Lung microvascular endothelial cell (primary cell): ENCODE measurements at places on chromosomes 16 and 17. TPM values are rescaled to one million over a fixed set of nuclear protein-coding genes. Genes with fewer than 3 reads are reported as not detected.
A peak's percentile ranks its signal among the peaks of the same experiment; 100 is the strongest.

PRAC2 gene
- total RNA-seq, result not detected in 2 replicates

CLDN7 gene
- total RNA-seq, result 0.99 and 7.0 TPM in 2 replicates

TOP2A gene
- 10.5 and 35.3 TPM in 2 replicates for total RNA-seq

FADS6 gene
- not detected in 2 replicates for total RNA-seq

- no peak for DNase-seq
Measured at GRCh38 chr16:85025781-85026653, 1.6 kb upstream of the KIAA0513 start.

GRCh38 chr17:8176197-8176940, at the start of gene TMEM107:
Gene TMEM107, minus strand, starts transcription at chr17:8176380. Its CDS starts 94 bp downstream, at chr17:8176286.
- DNase-seq, result peak; percentile 71

GRCh38 chr16:85205747-85206471, 93.6 kb upstream of the CIBAR2 start:
- peak; percentile 36 for DNase-seq

- no peak for DNase-seq
Measured at GRCh38 chr16:54689072-54689865, 241.4 kb upstream of the IRX5 start.

DNA sequence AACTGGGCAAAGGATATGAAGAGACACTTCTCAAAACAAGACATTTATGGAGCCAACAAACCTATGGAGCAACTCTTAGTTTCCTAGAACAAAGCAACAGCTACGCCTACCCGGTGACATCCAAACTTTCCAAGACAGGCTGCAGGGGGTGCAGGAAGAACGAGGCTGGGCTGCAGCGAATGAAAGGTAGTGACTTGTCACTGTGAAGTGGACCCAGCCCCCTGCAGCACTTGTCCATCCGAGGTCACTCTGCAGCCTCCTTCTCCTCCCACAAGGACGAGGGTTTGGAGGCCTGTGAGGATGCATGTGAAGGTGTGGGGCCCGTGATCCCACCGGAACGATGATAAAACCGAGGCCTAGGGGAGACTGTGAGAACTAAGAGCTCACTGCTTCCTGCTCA, 192.6 kb upstream of the RPL38 start:
- no peak for DNase-seq

- DNase-seq, result no peak
Measured at GRCh38 chr16:12026741-12027490, 50.4 kb downstream of the SNX29 start.

DNA sequence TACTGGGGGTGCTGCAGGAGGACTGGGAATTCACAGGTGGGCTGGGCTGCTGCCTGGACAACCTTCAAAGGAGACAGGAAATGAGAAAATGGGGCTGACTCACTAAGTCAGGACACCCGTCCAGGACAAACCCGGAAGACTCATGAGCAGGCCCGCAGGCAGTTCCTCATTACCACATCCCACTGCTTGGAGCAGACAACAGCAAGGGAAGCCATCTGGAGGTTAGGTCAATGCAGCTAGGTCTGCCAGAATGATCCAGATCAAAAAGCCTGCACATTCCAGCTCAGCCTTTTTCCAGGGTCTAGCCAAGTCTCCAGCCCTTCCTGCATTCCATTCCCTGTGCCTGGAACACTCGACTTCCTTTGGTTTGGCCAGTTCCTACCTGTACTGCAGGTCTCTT, 536.5 kb upstream of the CDH11 start:
- DNase-seq, result peak; percentile 31

DNA sequence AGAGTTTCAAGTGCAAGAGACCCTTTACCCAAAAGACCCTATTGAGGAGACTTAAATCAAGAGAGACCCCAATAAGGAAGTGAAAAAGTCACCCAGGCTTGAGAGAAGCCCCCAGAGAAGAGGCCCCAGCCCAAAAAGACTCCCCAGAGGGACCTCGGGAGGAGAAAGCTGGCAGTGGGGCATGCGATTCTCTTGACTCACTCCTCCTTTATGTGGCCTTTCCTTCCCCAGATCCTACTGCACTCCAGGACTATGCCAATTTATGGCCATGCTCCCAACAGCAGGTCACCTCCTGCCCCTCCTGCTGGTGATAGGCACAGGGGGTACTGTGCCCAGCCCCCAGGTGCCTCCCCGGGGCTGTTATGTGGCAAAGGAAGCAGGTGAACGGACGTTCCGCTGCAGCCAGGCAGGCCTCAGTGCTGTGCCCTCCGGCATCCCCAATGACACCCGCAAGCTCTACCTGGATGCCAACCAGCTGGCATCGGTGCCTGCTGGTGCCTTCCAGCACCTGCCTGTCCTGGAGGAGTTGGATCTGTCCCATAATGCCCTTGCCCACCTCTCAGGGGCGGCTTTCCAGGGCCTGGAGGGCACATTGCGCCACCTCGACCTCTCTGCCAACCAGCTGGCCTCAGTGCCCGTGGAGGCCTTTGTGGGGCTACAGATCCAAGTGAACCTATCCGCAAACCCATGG, 16.3 kb downstream of the LRRC3C start:
- DNase-seq, result no peak

- DNase-seq, result no peak
Measured at GRCh38 chr17:60422162-60422665, at the start of gene CHCT1. Gene CHCT1, plus strand, starts transcription at chr17:60422489. Its CDS starts 104 bp downstream, at chr17:60422593.

GRCh38 chr17:38711792-38712571, 6.9 kb downstream of the MLLT6 start:
- DNase-seq, result no peak
